ENCODE measurements at places on chromosomes 5 and 9. TPM values are rescaled to one million over a fixed set of nuclear protein-coding genes. Genes with fewer than 3 reads are reported as not detected.

PDE6A gene
- 0.04 TPM for total RNA-seq

GRCh38 chr9:83385317-83385716, 152.9 kb downstream of the FRMD3 start:
- no peak for DNase-seq

PCDHGB4 gene
- total RNA-seq, result 2.8 TPM

- no peak for DNase-seq
Measured at GRCh38 chr9:75417471-75417870, 329.2 kb downstream of the OSTF1 start.

RELL2 gene
- 4.3 TPM for total RNA-seq

DNA sequence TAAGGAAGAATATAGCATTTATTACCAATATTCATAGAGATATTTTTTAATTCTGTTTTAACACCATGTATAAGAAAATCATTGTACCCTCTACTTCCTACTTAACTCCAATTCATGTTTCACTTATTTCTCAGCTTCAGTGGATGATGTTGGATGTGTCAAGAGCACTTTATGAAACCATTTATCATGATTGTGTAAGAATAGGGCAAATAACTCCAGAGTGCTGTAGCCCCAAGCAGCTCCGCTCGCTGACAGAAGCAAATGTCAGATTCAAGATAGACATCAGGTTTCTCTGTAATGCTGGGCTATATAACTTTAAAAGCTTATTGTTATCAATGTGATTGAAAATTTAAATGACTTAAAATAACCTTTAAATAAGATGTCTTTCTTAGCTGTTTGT, 50.4 kb downstream of the MAST4 start:
- DNase-seq, result no peak

GRCh38 chr5:40570408-40571129, 109.1 kb upstream of the PTGER4 start:
- no peak for DNase-seq

DNA sequence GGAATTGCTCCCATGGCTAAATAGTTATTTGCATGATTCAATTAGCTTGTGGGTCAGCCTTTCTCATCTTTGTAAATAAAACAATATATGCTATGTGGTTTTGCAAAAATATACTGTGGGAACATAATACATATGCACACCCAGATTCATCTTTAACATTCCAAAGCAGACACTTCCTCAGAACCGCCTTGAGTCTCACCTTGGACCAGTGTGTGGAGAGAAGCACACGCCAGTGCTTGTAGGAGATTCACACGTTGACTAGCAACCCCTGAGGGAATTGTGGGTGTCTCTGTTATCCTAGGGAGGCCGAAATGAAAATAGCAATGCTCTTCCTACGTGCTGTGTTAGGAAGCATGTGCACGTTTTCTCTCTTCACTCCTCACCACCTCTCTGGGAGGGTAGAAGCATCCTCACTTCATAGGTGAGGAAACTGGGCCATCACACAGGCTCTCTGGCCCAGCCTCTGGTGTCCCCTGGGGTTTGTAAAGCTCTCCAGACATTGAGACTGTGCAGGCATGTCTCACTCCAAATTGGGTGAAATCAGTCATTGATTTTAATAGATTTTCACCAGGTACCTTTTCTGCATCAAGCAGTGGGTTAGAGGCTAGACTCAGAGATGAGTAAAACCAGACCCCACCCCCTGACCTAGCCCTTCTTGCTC, 221.7 kb downstream of the PBX3 start:
- no peak for DNase-seq

GRCh38 chr5:170310256-170310926, 12.8 kb upstream of the LCP2 start:
- no peak for DNase-seq
